Hair follicle dermal papilla cell (primary cell): ENCODE measurements at places on chromosomes 6 and 20. TPM values are rescaled to one million over a fixed set of nuclear protein-coding genes. Genes with fewer than 3 reads are reported as not detected.

Gene PACRG
- total RNA-seq: 0.24 and 1.6 TPM in 2 replicates

Gene CALHM4
- not detected in 2 replicates for total RNA-seq

Gene SGK2
- total RNA-seq: 0.16 and 0.24 TPM in 2 replicates

Gene TAGAP
- total RNA-seq: not detected in 2 replicates

Gene SDHAF4
- 5.0 and 5.2 TPM in 2 replicates for total RNA-seq

Gene SLC17A2
- total RNA-seq: not detected in 2 replicates

Gene CLDN20
- not detected in 2 replicates for total RNA-seq

Gene COL9A3
- total RNA-seq: 0.24 TPM in 1 of 2 replicates, not detected in the other

Gene PLCB4
- total RNA-seq: 55.3 and 59.1 TPM in 2 replicates

Gene SEMG1
- not detected in 2 replicates for total RNA-seq
